GM12864 (cell line): ENCODE measurements at places on chromosomes 13 and 19.

- peak; percentile 74 for DNase-seq
These were observed 18.5 kb downstream of the PTPRS start for GRCh38 chr19:5321851-5322681.

DNA sequence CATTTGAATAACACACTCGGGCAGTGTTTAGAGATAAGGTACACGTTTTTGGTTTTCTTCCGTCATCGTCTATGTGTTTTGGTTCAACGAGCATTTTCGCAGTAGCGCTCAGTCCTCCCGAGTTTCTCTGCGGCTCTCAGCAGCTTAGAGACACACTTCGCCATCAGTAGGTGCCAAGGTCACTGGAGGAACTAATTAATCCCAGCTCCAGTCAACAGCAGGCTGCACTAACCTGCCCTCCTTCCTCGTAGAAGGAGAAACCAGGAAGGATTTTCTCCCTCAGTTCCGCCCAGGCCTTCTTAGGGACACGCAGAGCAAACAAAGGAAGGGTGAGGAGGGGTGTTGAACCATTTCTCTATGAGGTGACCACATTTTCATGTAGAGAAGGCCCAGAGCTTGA, 12.6 kb downstream of the MBNL2 start:
- DNase-seq: no peak

GRCh38 chr19:12833738-12834565, 427 bp downstream of the RTBDN start:
- DNase-seq: no peak

- DNase-seq: no peak
These were observed 12.5 kb upstream of the RSPH6A start for GRCh38 chr19:45827459-45828093.

- no peak for DNase-seq
These were observed 4.2 kb upstream of the MYH14 start for GRCh38 chr19:50199259-50199555.

DNA sequence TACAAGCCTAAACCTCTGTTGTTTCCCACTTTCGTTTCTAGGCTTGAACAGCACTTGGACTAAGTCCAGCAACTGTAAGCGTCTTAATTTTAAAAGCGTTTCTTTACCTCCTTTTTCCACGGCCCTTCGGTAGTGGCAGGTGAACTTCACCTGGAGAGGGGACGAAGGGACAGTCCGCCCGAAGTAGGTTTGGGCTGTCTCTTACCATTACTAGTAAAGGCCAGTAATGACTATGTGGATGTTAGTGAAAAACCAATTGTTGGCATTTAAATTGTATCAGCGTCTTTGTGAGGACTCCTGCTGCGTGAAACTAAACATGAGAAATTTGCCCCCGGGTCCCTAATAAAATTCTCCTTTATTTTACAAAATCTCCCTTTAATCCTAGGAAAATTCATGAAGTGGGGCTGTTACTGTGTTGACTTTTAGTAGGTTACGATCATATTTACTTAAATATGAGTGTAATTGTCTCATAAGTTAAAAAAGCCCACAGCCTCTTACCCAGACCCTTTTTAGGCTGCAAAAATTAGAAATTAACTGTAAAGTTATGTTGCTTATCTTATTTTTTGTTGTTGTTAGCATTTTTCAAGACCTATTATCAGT, 983 bp downstream of the ITM2B start:
- peak; percentile 25 for DNase-seq

DNA sequence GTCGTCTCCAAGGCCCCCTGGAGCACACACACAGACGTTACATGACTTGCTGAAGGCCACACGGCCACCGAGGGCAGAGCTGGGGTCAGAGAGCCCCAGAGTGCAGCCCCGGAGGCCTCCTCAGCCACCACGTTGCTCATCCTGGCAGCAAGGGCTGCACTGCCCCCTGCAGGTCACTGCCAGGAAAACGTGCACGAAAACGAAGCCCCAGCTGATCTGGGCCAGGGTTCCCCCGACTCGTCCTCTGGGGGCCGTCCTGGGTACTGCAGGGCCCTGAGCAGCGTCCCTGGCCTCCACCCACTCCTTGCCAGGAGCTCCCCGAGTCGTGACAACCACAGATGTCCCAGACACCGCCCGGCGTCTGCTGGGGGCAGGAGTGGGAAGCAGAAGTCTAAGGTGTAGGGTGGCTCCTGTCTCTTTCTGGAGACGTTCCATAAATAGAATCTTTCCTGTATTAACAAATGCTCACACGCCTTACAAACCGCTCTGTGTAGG, 3.4 kb downstream of the TPGS1 start:
- DNase-seq: peak; percentile 75

- no peak for DNase-seq
These were observed 16.3 kb upstream of the ASF1B start for GRCh38 chr19:14152713-14153112.

DNA sequence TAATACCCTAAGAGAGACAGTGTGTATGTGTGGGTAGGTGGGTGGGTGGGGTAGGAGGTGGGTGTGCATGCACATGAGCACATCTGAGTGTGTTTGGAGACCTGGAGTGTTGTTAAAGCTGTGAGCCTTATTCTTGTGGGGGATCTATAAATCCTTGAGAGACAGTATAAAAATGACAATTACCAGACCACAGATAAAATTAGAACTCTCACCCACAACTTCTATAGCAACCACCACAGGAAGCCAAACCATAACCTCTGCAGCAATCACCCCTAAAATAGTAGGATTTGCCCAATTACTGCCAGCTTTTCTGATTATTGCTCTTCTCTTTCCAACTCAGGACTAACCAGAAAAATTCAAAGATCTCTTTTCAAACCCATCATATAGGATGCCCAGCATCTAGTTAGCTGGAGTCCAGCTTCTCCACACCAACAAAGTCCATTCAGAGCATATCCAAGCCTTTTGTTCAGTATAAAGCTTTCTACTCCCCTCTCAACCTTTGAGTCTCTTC, 93.4 kb upstream of the SLITRK1 start:
- no peak for DNase-seq

DNA sequence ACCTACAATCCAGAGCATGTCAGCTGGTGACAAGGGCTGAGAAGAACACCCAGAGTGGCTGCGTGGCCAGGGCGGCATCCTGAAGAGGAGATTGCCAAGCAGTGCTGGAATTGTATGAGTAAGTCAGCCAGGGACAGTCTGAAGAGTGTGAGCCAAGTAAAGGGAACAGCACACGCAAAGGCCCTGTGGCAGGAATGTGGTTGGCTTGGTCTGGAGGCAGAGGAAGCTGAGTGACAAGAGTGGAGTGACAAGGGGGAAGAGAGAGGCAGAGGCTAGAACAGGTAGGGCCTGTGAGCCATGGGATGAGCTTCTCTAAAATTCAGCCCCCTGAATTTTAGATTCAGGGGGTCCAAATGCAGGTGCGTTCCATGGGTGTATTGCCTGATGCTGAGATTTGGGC, 53.7 kb upstream of the UQCRFS1 start:
- DNase-seq: no peak

DNA sequence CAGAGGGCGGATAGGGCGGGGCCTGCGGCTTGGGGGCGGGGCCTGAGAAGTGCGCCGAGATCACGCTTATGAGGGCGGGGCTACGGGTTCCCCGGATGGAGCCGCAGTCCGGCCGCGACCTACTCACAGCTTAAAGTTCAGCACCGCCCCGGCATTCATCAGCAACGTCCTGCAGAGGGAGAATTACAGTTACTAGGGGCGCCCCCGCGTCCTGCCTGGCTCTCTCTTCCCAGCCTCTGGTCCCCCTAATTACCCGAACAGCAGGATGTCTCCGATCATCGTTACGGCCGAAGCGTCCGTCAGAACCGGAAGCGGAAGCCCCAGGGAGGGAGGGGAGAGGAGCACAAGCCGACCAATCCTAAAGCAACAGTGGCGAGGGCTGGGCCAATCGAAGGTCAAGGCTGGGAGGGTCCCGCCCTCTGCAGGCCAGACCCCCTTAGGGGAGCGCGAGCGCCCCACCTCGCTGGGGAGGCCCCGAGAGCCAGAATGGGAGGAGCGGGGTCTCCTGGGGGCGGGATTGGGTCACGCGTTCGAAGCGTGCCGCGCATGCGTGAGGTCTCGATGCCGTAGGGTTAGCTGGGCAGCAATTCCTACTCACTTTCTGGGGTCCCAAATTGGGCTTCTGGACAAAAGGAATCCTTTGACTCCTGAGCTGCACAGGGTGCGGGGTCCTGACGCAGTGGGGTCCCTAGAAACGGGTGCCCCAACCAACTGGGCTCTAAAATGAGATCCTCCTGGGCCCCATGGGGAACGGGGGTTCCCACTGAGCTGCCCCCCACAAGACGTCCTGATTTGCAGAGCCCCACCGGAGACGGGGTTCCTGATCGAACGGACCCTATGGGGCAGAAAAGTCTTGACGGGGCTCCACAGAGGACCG, at the start of gene SMIM7:
Gene SMIM7 (minus strand): TSS at position 313 of the 877 bp plus-strand sequence. CDS start 34 bp downstream, at position 279.
- DNase-seq: peak; percentile 97

DNA sequence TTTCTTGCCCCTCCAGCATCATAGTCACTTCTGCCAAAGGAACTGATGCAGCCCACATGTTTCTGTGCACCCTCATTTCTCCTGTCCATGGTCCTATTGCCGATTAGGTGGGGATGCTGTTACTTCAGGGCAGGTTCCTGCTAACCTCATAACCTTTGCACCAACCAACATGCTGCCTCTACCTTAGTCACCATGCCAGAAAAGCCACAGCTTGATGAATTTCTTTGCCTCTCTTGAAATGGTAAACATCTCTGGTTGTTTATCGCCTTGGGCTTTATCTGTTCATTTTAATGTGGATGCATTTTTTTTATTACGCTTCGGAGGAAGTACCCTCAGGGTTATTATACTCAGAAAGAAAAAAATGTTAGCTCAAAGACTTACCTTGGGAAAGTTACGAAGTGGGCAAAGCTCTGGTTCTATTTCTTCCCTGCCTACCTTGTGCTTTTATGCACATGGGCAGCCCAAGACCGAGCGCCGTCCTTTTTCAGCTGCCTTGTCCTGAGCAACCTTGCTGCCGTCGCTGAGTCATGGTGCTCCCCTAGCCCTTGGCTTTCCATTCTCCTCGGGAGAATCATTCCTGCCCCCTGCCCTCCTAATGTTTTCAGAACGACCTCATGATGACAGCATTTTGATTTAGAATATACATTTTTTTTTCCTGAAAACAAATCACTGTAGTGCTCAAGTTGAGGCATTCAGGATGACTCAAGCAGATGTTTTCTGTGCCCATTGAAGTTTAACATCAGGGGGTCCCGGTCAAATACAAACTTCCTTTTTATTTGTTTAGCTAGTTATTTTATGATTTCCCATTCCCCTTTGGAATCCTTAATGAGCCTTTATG, 280.0 kb downstream of the SHISA2 start:
- no peak for DNase-seq

DNA sequence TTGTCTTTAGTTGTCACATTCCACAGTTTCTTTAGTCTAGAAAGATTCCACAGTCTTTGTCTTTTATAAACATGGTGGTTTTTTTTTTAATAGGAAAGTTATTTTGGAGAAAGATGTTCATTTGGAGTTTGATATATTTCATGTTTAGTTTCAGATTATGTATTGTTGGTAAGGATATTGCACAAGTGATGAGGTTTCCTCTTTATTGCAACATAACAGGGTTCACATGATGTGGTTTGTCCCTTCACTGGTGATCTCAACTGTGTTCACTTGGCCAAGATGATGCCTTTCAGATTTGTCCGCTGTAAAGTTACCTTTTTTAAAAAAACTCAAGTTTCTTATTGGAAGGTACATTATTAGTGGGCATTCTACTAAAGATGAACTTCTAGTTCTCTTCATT, 3.2 kb downstream of the ZNF230 start:
- DNase-seq: no peak

DNA sequence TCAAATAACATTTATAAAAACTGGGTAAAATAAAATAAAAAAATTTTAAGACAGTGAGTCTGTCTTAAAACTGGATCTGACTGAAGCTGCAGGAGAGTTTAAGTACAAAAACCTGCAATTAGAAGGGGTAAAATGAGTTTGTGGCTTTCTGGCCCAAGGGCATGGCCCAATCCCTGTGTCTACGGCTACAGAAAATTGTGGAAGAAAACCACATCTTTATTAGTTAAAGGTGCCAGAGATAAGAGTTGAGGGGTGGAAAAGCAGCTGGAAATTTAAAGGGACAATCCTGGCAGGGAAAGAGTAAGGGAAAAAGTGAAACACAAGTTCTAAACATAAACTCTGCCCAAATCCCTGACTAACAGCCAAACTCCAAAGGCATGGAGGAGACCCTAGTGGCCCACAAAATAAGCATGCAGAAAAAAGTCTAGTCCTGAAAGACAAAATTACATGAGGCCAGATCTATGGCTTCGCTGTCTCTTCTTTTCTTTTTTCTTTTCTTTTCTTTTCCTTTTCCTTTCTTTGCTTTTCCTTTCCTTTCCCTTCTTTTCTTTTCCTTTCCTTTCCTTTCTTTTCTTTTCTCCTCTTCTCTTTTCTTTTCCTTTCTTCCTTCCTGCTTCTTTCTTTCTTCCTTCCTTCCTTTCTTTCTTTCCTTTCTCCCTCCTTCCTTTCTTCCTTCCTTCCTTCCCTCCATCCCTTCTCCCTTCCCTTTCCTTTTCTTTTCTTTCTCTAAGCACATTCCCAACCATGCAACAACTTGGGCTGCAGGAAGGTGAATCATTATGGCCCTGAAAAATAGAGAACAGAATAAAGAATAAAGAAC, 23.5 kb upstream of the DLEU7 start:
- DNase-seq: no peak

GRCh38 chr19:35114353-35115176, 1.1 kb upstream of the FXYD3 start:
- no peak for DNase-seq

DNA sequence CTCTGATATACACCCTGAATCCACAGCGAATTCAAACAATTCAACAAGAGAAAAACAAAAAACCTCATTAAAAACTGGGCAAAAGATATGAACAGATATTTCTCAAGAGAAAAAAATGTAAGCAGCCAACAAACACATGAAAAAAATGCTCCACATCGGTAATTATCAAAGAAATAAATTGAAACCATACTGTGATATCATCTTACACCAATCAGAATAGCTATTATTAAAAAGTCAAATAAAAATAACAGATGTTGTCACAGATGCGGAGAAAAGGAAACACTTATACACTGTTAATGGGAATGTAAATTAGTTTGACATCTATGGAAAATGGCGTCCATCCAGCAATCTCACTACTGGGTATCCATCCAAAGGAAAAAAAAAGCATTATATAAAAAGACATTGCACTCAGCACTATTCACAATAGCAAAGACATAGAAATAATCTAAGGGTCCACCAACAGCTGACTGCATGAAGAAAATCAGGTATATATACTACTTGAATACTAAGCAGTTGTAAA, 1495.0 kb upstream of the PCDH20 start:
- no peak for DNase-seq

GRCh38 chr13:45206340-45206739, 5.5 kb upstream of the KCTD4 start:
- DNase-seq: peak; percentile 16

- DNase-seq: no peak
These were observed 290.1 kb downstream of the HS6ST3 start for GRCh38 chr13:96379967-96380366.

GRCh38 chr13:103107580-103107979, 41.4 kb upstream of the SLC10A2 start:
- no peak for DNase-seq

DNA sequence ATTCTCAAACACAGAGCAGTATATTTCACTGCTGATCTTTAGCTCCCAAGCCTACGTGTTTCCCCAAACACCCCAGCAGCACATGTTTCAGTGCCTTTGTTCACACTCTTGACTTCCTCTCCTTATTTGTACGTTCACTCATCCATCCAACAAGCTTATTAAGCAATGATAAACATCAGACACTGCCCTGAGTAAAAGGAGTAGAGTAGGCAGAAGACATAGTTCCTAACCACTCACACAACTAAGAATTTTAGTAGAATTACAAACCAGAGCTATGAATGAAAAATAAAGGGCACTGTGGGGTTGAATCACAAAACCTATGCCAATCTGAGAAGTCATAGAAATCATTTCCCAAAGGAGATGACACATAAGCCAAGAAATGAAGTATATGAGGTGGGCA, 213.5 kb downstream of the DIAPH3 start:
- DNase-seq: no peak

GRCh38 chr13:77325371-77325980, 1.4 kb downstream of the MYCBP2 start:
- no peak for DNase-seq
